ENCODE measurements at places on chromosomes 1 and 21. TPM values are rescaled to one million over a fixed set of nuclear protein-coding genes. Genes with fewer than 3 reads are reported as not detected.

Gene VANGL1
- 23.5 TPM for total RNA-seq

Gene KCNT2
- total RNA-seq = not detected

Gene LIPI
- not detected for total RNA-seq

Gene ASAP3
- 19.7 TPM for total RNA-seq

Gene CAMK2N1
- total RNA-seq = 20.5 TPM

Gene DNALI1
- total RNA-seq = 0.64 TPM

DNA sequence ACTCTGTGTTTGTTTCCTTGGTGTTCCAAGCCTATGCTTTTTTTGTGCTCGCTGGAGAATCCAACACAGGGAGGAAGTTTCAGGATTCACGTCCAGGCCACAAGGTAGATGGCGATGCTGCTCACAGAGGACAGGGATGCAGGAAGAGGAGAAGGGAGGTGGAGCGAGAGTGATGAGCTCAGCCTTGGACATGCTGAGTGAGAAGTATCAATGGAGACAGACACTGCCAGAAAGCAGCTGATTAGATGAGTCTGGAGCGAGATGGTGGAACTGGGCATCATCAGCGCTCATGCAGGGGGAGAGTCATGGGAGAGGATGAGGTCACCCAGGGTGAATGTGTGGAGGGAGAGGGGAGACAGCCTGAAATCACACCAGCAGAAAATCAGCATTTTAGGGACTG, 110.0 kb downstream of the GLUL start:
- no peak for DNase-seq

DNA sequence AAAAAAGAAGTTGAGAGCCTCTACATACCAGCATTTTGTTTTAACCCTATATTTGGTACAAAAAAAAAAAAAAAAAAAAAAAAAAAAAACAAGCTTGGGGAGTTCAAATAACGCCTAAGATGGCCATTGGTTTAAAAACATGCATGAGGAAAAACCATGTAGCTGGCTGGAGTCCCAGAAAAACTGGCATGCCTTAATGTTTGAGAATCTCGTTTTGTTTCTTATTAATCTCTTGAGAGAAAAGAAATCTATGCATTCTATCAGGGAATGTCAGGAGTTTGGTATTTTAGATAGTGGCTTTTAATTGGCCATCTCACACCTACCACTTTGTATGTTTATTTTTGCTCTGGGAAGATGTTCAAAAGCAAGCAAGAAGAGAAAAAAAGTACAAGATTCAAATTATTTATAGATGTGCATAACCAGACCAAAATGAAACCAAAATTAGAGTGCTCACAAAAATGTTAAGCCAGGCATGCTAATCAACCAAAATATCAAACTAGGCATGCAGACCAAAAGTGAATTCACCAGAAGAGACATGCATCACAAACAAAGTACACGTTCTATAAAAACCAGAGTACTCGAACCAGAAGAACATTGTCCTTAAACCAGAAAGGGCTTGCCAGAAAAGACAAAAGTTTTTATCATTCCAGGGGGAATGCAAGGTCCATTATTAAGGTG, 156.6 kb downstream of the AK5 start:
- no peak for DNase-seq

- DNase-seq = no peak
These were observed 92.3 kb downstream of the PDE9A start for GRCh38 chr21:42745511-42746239.

DNA sequence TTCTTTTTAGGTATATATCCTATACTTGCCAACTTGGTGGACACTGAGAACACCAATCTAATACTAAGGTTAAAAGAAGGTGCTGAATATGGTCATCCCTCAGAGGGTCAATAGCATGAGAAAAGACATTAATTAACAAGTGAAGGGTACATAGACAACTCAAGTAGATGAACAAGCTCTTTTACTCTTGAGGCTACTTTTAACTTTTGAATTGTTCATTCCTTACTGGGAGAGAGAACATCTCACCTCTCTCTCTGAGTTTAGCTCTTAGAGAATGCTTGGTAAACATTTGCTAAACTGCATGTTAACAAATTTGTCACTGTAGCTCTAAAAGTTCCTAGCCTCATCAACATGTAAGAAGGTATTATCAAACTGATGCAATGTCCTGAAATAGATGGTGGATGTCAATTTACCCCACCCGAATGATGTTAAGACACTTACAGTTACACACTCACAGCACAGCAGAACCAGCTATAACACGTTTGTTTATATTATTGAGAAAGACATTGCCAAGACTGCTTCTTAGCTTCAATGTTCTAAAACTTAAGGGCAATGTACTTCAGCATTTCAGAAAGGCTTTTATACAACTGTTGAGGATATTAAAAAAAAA, 35.9 kb downstream of the HEATR1 start:
- DNase-seq = peak; percentile 8

DNA sequence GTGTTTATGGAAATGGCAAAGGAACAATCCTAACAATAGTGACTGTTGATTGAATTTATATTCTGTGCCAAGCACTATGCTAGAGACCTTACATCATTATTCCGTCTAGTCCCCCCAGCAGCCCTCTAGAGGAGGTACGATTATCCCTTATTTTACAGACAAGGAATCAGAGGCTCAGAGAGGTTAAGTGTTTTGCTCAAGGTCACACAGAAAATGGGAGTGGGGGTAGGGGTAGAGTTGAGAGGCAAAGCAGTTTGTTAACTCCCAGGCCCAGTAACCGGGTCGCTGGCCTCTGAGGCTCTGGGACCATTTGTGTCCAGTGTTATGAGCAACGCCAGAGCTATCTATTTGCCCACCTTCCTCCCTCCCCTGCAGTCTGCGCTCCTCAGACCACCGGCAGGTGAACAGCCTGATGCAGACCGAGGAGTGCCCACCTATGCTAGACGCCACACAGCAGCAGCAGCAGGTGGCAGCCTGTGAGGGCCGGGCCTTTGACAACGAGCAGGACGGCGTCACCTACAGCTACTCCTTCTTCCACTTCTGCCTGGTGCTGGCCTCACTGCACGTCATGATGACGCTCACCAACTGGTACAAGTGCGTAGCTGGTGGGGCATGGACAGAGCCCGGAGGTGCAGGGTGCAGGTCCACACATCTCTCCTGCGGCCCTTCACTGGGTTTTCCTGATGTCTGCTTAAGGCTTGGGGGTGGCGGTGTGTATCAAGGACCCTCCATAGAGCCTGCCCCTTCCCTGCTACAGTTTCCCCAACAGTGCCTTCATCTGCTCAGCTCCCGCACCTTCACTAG, 19.8 kb downstream of the SERINC2 start:
- DNase-seq = no peak

DNA sequence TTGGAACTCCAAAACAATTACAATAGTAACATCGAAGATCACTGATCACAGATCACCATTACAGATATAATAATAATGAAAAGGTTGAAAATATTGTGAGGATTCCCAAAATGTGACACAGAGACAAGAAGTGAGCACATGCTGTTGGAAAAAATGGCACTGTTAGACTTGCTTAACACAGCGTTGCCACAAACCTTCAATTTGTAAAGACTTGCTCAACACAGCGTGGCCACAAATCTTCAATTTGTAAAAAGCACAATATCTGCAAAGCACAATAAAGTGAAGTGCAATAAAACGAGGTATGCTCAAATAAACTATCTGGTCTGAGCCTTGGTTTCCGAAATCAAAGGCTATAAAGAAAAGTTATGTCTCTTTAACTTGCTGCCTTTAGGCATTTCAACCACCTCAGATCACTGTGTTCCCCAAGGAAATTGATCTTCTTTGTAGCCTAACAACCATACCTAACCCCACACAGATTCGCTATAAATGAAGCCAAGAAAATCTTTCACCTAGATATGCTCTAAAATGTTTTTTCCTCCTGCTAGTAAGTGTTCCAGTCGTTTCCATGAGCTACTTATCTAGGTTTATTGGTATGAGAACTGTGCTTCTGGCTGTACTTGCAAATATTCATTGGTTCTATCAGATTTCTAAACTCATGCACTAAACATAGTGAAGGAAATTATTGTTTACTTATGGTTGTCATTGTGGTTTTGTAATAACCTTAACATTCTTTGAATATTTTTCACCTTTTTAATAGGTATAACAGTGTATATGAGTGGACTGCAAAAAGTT, 13.1 kb upstream of the LPGAT1 start:
- DNase-seq = no peak

DNA sequence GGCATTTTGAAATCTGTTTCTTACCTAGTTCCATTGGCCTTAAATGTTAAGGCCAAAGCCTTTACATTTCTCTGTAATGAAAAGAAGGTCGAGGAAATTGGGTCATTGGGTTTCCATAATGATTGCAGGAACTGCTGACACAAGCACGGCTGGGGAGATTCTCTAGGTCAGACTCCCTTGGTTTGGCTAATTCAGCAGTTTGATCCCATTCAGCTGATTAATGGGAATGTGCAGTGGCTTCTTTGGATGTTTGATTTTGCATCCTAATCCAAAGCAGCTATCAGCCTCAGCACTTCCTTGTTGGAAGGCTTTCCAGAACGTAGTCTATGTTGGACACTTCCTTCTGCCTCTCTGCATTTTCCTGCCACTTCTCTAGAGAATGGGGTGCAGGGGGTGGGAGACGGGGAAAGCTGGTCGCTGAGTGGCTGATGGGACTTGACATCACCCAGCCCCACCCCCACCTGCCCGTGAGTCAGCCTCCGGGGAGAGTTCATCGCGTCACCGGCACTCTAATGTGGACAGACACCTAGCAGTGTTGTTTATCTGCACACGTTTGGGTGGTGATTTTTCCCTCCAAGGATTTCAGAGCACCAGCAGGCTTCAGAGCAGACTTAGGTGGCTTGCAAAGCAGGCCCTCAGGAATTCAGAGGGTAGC, 5.4 kb downstream of the PSEN2 start:
- DNase-seq = peak; percentile 48

GRCh38 chr1:3133686-3134085, 64.7 kb downstream of the PRDM16 start:
- DNase-seq = no peak

DNA sequence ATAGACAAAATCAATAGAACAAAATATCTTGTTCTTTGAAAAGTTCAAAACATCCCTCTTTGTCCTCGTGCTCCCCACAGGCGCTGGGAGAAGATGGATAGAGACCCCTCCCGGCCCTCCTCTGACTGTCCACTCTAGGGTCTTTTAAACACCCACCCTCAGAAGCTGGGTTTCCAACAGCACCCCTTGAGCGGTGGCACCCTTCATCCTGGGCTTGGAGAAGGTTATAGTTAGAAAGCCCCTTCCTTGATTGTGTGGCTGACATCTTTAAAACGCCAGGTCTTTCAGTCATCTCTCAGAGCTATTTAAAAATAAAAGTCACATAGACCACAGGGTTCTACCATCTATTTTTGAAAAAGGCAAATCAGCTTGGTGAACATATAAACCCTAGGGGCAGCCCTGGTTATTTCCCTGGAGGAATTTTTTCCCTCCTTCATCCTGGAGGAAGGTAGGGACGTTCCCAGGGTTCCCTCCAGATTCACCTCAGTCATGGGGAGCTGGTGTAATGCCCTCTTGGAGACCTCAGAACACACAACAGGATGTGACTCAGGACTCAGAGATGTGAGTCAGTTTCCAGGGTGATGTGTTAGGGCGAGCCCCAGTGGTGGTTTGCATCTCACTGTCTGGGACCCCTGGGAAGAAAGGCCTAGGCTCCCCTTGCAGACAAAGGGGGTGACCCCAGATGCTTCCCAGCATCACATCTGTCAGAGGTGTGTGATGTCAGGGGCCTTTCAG, 138.5 kb downstream of the CLIC6 start:
- DNase-seq = no peak

DNA sequence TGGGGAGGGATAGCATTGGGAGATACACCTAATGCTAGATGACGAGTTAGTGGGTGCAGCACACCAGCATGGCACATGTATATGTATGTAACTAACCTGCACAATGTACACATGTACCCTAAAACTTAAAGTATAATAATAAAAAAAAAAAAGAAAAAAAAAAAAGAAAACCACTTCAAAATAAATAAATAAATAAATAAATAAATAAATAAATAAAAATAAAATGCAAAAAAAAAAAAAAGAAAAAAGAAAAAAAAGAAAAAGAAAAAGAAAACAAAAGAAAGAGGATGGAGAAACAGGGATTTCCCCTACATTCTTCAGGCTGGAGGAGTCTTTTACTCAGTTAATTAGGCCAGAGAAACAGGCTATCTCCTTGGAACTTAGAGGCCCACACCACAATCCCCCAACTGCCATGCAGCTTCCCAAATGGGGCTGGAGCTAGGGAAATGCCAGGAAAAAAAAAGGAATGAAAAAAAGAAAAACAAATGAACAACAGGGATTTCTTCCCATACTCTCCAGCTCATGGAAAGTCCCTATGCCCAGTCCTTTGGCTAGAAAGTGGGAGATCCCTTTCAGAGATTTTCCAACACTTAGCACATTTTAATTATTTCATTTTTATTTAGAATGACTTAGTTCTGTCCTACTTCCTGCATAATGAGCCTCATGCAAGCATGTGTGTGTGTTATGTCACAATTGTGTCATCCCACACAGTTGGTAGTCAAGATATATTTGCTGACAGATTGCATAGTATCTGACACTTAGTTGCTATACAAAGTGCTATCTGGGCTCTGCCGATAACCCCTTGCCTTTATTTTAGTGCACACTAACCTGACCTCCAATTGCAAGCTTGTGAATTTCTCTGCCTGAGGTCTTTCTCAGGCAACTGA, 486.4 kb downstream of the PLPP3 start:
- no peak for DNase-seq

- DNase-seq = no peak
These were observed 415.4 kb downstream of the PTBP2 start for GRCh38 chr1:97136996-97137395.

- DNase-seq = no peak
These were observed 71.7 kb downstream of the UBR4 start for GRCh38 chr1:19138331-19138730.
